ENCODE measurements at places on chromosomes 4 and X.
A peak's percentile ranks its signal among the peaks of the same experiment; 100 is the strongest.

DNA sequence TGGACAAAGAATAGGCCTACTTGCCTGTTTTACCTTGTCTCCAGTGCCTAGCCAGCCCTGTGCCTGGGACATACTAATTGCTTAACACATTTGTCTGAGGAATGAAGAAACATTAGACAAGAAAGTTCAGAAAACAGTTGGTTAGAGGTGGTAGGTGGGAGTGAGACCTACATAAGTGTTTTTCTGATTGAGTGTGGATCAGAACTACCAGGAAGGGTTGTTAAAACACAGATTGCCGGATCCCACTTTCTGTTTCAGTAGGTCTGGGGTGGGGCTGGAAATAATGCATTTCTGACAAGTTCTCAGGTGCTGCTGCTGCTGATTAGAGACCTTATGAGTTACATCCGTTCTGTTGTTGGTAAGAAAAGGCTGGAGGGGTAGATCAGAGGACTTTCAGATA is 5.7 kb upstream of the JADE1 start:
- H3K36me3 ChIP-seq = no peaks in the 10 kb centered on the region
- peaks cover 8% of the 10 kb centered on the region for H3K4me1 ChIP-seq
- no peak overlapping the region for H3K4me3 ChIP-seq

DNA sequence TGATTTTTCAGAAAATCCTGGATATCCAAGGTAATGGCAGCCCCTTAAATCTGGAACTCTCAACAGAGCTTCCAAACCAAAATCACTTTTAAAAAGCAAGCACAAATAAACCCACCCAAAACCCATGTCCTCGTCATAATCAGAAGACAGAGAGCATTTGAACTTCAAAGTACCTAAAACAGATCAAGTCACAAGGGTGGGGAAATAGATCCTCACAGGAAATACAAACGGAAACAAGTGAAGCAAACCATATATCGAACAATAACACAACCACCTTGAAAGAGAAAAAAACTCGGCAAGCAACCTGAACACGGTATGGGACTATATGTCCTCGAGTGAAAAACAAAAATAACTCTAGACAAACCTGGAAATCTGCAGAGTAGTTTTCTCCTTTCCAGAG is 15.9 kb upstream of the CCNQ start:
- no peaks in the 10 kb centered on the region for H3K36me3 ChIP-seq
- no peak overlapping the region for H3K27ac ChIP-seq
- no peak overlapping the region for H3K4me3 ChIP-seq
- DNase-seq = no peak
- peaks cover 8% of the 10 kb centered on the region for H3K4me1 ChIP-seq

GRCh38 chr4:153116291-153116680 is 88.0 kb upstream of the TRIM2 start:
- H3K27ac ChIP-seq = no peak overlapping the region
- peaks cover 2% of the 10 kb centered on the region for H3K4me1 ChIP-seq
- no peak for DNase-seq
- no peaks in the 10 kb centered on the region for H3K36me3 ChIP-seq

GRCh38 chr4:763922-764321 is 58.3 kb downstream of the PCGF3 start:
- H3K27me3 ChIP-seq = no peaks in the 10 kb centered on the region
- peaks cover 12% of the 10 kb centered on the region for H3K4me1 ChIP-seq
- peaks cover 64% of the 10 kb centered on the region for H3K36me3 ChIP-seq

- DNase-seq = no peak
- peak overlapping the region; percentile 75 for H3K27ac ChIP-seq
- no peaks in the 10 kb centered on the region for H3K36me3 ChIP-seq
- H3K4me3 ChIP-seq = peak overlapping the region; percentile 6
- H3K27me3 ChIP-seq = no peaks in the 10 kb centered on the region
Observed at GRCh38 chrX:79138658-79139241, 5.7 kb upstream of the GPR174 start.
